Hypothalamus (tissue), 51 donors: ENCODE measurements at places on chromosomes 7 and 10.
A peak's percentile ranks its signal among the peaks of the same experiment; 100 is the strongest.

DNA sequence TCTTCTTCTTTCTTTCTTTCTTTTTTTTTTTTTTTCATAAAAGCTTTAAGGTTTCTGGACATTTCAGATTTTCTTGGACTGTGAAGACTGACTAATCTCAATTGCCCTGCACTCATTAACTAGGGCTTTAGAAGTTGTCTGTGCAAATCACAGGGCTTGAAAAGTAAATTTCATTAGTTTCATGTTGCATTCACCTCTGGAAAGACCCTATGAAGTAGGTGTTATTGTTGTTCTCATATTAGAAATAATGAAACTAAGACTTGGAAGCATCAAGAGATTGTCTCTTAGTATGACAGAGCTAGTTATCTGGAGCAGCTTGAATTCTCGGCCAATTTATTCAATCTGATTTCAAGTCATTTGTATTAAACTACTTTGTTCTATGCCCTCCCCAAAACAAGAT lies 28.2 kb upstream of the SEMA3D start:
- DNase-seq = no peak

- DNase-seq = no peak
Measured at GRCh38 chr10:22633528-22633927, 80.8 kb downstream of the PIP4K2A start.

DNA sequence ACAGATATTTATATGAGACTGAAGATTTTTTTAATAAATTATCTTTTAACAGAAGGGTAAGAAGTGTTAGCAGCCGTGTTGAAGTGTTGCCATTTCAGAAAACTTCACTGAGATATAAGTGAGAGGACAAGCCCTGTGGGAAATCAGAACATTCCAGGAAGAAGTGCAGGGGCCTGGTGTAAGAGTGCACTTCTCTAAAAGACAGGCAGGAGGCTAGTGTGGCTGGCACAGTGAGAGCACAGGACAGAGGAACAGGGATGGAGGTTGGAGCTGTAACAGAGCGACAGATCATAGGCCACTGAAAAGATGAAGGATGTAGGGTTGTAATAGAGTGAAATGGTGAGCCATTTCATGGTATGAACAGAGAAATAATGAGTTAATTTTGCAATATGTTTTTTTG lies 608.9 kb downstream of the SORCS1 start:
- no peak for DNase-seq

GRCh38 chr7:6221340-6222319 lies 50.8 kb downstream of the CYTH3 start:
- DNase-seq = no peak

DNA sequence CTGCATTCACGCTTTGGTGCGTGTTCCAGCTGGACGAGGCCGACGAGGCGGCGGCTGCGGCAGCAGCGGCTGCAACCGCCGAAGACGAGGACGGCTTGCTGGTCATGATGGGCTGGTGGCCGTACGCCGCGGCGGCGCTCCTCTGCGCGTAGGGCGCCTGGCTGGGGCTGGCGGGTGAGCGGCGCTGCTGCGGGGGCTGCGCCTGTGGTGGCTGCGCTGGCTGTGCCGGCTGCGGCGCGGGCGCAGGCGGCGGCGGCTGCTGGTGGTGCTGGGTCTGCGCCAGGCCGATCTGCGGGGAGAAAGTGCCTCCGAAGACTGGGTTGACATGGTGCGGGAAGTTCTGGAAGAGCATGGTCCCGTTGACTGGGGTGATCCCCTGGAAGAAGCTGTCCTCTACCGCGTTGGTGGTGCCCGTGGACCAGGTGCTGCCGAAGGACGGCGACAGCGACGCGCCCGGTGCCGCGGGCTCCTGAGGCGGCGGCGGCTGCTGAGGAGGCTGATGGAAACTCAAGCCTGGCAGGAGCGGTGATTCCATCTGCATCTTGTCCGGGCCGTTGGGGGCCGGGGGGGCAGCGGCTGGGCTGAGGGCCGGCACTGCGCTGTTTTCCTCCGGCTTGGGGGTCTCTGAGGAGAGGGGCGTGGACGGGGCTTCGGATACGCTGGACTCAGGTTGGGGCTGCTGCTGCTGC lies 51.1 kb downstream of the CPEB3 start:
- DNase-seq = peak; percentile 63

DNA sequence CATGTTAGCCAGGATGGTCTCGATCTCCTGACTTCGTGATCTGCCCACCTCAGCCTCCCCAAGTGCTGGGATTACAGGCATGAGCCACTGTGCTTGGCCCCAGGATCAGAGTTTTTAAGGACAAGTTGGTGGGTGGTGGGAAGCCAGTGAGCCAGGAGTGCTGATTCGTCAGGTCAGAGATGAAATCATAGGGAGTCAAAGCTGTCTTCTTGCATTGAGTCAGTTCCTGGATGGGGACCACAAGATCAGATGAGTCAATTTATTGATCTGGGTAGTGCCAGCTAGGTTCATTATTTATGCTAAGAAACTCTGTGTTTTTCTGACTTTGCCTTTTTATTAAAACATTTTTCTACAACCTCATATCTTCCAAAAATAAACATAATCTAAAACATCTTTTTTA lies 423.8 kb downstream of the ARL4A start:
- no peak for DNase-seq

DNA sequence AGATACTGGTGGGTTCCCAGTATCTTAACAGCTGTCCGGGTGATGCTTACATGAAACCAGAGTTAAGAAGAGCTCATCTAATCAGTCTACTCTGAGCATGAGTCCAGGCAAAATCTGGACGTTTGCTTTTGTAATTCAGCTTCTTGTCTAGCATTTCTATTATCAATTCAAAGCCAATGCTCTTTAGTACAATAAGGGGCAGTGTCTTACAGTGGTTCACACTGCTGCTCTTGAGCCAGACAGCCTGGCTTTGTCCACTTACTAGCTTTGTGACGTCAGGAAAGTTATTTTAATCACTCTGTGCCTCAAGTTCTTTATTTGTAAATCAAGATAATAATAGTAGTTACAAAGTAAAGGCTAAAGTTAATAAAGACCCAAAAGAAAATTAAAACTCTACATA lies 227.3 kb upstream of the TCF7L2 start:
- DNase-seq = no peak

DNA sequence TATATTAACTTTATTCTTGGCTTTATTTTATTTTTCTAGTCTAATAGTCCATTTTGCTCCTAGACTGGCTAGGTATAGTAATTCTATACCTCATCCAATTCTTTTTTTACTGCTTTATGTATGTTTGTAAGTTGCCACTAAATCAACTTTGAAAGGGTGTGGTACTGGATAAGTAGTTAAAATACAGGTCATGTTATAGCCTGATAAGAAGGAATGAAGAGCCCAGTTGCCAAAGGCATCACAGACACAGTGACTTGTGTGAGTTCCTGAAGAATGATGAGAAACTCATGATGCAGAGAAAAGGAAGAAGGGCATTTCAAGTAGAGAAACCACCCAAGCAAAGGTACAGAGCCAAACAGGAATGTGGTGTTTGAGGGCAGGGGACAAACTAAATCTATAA lies 27.3 kb downstream of the NAPEPLD start:
- no peak for DNase-seq

- DNase-seq = no peak
Measured at GRCh38 chr10:88565072-88565471, 18.0 kb downstream of the RNLS start.

DNA sequence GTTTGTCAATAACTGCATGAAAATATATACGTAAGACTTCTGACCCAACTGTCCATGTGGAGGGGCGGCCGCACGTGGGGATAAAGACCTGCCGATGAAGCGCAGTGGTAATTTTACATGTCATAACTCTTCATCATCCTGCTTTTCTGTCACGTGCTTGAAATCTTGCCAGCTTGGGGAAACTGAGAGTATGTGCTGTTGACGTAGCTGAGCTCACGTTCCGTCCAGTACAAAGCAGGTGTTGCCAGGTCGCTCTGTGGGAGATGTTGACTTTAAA lies 105.1 kb downstream of the INPP5A start:
- DNase-seq = no peak

DNA sequence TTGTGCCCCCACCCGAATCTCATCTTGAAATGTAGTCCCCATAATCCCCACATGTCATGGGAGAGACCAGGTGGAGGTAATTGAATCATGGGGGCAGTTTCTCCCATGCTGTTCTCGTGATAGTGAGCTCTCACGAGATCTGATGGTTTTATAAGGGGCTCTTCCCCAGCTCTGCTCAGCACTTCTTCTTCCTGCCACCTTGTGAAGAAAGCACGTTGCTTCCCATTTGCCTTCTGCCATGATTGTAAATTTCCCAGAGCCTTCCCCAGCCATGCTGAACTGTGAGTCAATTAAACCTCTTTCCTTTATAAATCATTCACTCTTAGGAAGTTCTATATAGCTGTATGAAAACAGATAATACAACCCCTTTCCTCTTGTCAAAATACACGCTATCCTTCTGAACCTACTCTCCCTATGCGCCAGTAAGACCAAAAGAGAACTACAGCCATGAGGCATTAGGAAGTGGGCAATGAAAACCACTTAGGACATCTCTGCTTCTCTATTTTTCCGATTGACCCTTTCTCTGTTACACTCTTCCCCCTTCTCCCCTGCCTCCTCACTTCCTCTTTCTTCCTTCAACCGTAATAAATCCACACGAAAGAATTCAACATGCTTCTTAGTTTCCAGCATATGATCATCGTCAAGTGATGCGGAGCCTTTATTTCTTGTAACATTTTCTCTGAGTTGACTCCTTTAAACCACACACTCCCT lies 101.2 kb upstream of the WDR11 start:
- DNase-seq = no peak

- no peak for DNase-seq
Measured at GRCh38 chr7:137928626-137929025, 73.3 kb downstream of the CREB3L2 start.

- no peak for DNase-seq
Measured at GRCh38 chr10:75596930-75597620, 165.7 kb downstream of the LRMDA start.

GRCh38 chr10:83254698-83255097 lies 884.6 kb upstream of the GHITM start:
- no peak for DNase-seq

- DNase-seq = no peak
Measured at GRCh38 chr10:509361-510102, 179.9 kb downstream of the DIP2C start.

GRCh38 chr10:117257721-117258120 lies 16.8 kb downstream of the SLC18A2 start:
- no peak for DNase-seq

GRCh38 chr10:88886557-88886956 lies 6.5 kb downstream of the STAMBPL1 start:
- no peak for DNase-seq

DNA sequence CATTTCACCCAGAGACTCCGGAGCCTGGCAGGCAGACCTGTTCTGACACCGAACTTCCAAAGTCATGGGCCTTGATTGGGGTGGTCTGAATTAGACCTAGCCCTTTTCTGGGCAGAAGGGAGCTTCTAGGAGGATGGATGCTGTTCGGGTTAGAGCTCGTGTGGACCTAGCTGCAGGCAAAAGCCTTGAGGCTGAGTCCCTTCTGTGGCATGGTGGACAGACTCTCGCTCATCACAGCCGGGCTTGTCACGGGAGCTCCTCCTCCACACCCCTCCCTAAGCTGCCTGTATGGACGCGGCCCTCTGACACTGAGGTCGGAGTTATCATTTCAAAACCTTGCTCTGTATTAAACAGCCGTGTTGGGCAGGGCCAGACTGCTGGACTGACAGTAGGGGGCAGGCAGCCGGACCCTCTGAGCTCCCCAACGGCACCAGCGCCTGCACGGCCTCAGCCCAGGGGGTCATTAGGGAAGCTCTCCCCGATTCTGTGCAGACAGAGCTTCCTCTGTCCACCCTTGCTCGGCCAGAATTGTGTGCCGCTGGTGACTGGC lies 2.2 kb downstream of the IRF5 start:
- no peak for DNase-seq

DNA sequence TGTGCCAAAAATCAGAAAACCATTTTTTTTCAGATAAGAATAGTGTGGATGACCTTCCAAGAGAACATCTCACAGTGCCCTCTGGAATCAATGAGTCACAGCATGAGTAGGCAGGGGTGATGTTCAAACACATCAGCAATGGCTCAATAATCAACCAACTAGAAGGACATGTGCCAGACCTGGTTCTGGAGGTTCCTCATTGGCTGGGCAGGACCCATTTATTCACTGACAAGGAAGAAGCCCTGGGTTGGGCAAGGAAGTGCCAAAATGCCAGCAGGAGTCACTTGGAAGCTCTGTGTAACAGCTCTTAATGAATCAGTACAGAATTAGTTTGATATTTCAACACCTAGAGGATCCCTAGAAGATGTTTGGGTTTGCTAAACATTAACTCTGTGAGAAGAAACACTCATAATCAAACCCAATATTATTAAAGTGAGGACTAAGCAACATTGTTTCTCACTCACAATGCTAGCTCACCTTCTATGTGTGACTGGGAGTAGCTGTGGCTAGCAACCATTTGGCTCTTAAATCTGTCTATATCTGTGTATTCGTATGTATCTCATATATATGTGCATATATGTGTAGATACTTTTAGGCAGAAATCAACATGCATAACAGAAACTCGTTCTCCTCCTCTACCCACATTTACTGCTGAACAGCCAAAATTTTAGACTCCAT lies 72.3 kb upstream of the APBB1IP start:
- no peak for DNase-seq

DNA sequence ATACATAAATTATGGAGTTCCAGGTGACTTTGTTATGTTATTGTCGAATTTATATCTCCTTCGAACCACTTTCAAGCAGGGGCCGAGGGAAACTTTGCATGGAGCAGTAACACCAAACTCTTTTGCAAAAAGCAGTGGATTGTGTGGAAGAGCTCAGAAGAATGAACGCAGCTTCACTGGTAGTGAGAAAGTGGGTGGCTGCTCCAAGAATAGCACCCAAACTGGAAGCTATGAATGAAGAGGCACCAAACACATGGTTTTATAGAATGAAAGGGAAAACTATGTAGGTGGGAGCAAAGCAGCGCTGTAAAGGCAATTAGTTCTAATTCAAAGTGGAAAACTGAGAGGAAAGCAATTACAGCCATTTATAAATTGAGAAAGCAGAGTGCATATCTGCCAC lies 67.2 kb downstream of the CTTNBP2 start:
- no peak for DNase-seq

DNA sequence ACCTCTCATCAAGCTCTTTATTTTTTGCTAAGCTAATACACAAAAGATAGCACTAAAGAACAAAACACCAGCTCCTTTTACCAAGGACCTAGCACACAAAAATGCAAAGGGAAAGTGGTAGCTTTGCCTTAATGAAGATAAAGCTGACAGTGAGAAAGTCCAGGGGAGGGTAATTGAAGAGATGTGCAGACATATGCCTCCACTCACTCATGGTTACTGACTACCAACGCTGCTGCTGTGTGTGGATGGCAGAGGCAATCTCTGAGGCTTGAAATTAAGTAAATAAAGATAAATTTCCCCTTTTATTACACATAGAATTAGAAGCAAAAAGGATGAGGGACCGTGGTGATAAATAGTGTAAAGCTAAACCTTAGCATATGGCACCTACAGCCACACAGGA lies 87.0 kb downstream of the HGF start:
- no peak for DNase-seq

- no peak for DNase-seq
Measured at GRCh38 chr7:135213831-135214230, 2.5 kb upstream of the WDR91 start.

- no peak for DNase-seq
Measured at GRCh38 chr10:4217653-4218052, 432.6 kb upstream of the KLF6 start.

- DNase-seq = no peak
Measured at GRCh38 chr10:118818621-118819221, 64.0 kb upstream of the CACUL1 start.

- DNase-seq = no peak
Measured at GRCh38 chr10:69866246-69866687, 64.6 kb downstream of the COL13A1 start.

- no peak for DNase-seq
Measured at GRCh38 chr7:127761196-127761595, 109.2 kb downstream of the SND1 start.
